ENCODE measurements at places on chromosomes 3 and 15.

DNA sequence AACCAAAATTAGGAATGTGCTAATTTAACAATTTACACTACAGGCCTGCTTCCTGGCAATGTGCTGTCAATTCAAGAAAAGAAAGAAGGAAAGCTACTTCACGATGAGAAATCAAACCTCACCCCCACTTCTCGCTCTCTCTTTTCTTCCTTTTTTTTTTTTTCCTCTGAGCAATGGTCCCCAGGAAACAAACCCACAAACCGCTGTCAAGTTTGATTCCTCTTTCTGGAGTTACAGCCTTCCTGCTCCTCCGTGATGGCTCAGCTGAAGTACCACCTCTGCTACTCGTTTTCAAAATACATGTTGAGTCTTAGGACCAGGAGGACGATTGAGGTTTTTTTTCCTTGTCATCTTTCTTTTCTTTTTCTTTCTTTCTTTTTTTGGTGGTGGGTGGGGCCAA, 3.4 kb upstream of the TRIM71 start:
- no peak for DNase-seq

DNA sequence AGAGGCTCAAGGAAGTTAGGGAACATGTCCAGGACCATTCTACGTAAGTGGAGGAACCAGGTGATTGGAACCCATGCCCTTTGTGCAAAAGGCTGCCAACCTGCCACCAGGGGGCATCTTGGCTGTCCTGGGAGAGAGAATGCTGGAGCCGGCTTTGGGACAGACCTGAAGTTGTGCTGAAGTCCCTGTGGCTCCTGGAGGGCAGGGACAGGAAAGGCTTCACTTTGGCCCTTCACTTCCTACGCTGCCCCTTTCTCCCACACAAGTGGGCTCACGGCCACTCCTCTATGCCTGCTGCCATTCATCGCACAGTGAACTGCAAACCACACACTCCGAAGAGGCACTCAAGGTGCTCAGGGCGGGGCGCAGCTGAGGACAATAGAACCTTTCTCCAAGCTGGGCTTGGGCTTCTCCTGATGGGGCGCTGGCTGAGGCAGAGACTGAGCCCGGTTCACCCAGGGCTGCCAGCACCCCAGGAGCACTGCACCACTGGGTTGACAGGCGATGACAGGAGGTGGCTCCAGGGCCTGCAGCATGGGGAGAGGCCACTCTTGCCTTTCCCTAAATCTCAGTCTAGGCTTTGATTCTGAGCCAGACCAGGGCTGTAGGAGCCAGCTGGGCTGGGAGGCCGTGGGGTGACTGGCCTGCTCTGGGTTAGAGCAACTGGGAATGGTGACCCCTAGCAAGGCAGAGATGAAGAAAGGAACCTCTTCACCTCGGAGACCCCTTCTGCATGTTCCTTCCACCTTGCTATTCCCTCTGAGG, 8.4 kb downstream of the SHF start:
- DNase-seq = no peak

DNA sequence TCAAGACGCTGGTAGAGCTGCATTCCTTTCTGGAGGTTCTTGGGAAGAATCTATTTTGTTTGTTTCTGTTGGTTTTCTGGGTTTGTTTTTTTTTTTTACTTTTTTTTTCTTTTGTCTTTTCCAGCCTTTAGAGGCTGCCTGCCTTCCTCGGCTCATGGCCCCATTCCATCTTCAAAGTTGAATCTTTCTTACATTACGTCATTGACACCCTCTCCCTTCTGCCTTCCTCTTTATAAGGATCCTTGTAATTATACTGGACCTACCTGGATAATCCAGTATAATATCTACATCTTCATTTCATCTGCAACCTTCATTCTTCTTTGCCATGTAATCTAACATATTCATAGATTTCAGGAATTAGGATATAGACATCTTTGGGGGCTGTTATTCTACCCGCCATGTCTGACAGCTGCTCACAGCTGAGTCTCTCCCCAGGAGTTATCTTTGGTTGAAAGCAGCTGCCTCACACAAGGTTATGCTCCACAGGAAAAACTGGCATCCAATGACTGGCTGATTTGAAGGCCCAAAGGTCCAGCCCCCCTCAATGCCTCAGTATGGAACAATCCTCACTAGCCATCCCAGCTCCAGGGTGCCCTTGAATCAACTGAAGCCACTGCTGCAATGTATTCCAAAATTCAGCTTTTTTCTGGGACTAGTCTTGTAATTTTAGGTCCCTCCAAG, 38.4 kb upstream of the THBS1 start:
- no peak for DNase-seq

DNA sequence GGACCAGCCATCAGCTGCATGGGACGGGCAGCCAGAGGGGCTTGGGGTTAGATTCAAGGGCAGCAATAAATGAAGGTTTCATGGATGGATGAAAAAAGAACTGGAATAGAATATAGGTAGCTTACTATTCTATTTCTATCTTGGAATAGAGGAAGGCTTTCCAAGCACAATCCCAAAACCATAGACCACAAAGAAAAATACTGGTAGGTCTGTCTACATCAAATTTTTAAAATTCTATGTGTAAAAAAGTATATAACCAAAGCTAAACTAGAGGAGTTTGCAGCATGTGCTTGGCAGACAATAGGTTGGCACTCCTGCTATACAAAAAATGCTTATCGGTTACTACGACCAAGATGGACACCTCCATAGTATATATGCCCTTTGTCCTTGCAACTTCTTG, 7.2 kb upstream of the FBLN2 start:
- no peak for DNase-seq

- DNase-seq = no peak
Measured at GRCh38 chr3:70421506-70421905, 109.1 kb upstream of the MDFIC2 start.

DNA sequence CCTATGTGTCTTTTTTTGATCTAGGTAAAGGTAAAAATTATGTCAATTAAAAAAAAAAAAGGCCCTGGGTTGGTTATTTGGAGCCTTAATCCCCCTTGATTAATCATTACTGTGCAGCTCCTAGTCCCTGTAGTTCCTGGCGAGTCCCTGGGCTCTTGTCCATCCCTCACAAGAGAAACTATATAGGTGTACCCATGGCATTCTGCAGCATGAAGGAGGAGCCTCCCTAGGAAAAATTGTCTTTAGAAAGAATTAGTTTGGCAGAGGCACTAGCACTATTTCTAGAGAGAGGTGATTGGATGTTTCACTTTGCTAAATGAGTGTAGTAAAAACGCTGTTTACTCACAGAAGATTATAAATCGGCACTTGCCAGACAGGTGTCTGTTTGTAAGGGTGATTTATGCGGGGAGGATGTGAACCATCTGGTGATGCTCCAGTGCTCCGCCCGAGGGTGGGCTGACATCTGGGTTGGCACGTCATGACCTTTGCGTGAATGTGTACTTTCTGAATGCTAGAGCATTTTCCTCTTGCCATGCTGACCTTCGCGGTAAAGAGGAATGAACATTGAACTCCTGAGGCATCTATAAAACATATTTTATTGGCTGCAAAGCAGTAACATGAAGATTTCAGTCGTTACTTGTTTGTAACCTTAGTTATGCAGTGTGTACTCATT, 12.6 kb downstream of the PLCL2 start:
- DNase-seq = no peak

GRCh38 chr15:78032671-78033070, 44.8 kb downstream of the TBC1D2B start:
- no peak for DNase-seq

- DNase-seq = no peak
Measured at GRCh38 chr3:58059349-58060321, 51.4 kb downstream of the FLNB start.
